RWPE1 (cell line): ENCODE measurements at places on chromosomes 1 and 21.

DNA sequence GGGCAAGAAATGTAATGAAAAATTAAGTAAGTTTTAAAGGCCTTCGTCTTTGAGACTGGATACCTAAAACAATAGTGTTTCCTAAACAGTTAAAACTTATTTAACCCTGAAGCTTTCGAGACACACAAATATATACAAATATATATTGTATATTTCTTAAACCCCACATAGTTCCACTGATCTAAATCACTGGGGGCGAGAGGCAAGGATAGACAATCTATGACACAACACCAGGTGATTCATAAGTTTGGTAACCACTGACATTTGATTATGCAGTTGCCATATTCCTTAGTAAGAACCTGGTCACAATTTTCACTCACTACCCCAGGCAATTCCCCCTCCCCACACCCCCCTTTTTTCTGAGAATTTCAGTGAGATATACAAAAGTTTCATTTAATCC lies 55.3 kb upstream of the BOLA1 start:
- peak; percentile 35 for DNase-seq

DNA sequence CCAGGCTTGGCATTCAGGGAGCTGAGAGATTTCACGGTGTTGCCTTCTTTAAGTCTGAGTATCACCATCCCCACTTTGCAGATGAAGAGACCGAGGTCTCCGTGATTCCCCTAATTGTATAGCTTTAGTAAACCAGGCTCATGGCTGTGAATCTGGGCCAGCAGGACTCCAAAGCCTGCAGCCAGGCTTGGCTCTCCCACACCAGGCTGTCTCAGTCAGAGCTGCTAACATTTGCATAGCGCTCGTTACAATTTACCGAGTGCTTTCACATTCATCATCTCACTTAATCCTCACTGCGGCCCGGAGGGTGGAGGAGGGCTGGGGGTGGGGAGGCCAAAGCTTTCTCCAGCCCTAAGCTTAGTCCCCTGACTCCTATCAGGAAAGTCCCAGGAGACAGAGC lies 11.7 kb downstream of the C1orf94 start:
- DNase-seq, result no peak

GRCh38 chr1:60090655-60091054 lies 17.1 kb upstream of the C1orf87 start:
- no peak for DNase-seq

DNA sequence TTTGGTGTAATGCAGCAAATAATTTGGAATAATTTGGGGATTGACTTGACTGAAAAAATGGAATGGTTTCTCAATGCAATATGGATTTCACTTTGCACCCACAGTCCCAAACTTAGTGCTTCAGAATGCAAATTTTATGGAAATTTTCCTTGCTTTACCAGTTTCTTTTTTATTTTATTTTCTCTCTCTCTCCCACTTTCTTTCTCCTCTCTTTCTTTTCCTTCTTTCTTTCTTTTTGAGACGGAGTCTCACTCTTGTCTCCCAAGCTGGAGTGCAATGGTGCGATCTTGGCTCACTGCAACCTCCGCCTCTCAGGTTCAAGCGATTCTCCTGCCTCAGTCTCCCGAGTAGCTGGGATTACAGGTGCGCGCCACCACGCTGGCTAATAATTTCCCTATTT lies 110.3 kb downstream of the KCNN3 start:
- no peak for DNase-seq

DNA sequence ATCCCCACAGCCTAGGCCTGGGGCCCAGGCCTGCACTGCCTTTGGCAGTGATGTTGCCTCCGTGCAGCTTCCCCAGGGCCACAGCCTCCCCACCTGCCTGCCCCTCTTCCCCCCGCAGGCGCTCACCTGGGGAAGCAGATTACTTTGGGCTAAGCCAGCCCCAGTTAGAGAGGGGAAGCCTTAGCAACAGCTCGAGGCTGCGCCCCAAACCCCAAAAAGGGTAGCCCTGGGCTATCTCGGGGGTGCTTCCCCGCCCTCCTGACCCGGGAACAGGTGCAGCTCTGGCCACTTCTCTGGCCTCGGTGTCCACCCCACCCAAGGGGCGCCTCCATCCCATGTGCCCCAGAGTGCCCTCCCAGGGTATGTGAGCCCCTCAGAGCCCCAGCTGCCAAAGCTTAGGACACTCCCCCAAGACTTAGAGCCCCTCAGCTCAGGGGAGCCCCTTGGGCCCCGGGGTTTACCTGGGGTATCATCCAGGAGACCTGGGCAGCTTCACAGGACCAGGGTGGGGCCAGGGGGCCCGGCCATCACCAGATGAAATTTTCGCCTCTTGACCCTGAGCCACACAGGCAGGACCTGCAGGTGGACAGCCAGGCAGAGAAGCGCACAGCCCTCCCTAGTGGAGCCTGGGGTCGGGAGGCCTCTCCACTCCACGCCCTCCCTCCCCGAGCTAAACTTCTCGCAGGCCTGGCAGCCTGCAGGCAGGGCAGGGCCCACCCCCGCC lies 3.3 kb upstream of the TTC34 start:
- no peak for DNase-seq

- DNase-seq, result peak; percentile 47
Observed at GRCh38 chr1:241985787-241986186, 13.1 kb downstream of the MAP1LC3C start.

GRCh38 chr1:99756598-99756997 lies 9.8 kb downstream of the FRRS1 start:
- DNase-seq, result peak; percentile 55

- DNase-seq, result peak; percentile 56
Observed at GRCh38 chr21:17537299-17537698, 24.5 kb downstream of the CXADR start.

DNA sequence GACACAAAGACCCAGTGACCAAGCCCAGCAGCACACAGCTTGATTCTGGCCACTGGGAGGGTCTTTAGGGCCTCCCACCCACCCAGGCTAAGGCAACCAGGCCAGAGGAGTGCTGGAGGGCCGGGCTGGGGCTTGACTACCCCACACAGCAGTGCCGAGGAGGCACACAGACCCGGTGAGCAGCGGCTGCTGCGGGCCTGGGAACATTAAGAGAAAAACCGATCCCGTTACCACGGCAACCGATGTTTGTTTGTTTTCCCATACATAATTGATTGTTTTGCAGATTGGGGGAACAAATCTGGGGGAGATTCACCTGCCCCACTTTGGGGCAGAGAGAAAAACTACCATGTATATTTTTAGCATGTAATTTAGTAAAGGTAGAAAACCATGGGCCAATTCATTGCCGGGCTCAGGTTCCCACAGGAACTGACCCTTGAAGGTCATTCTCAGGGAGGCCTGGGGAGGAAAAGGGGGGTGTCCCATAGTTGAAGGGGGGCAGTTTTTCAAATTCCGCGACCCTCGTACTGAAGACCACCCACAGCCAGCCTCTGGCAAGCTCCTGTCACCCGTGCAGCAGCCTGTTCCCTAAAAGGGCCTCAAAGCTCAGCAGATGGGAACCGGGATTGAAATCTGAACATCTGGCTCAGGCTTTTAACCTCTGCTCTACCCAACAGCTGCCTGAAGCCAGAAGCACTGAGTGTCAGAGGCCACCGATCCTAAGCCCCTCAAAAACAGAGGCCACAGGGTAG lies 35.3 kb downstream of the CHD5 start:
- DNase-seq, result no peak

GRCh38 chr1:38456531-38456876 lies 403.1 kb downstream of the RRAGC start:
- no peak for DNase-seq

GRCh38 chr1:245956225-245956624 lies 550.9 kb downstream of the SMYD3 start:
- no peak for DNase-seq

DNA sequence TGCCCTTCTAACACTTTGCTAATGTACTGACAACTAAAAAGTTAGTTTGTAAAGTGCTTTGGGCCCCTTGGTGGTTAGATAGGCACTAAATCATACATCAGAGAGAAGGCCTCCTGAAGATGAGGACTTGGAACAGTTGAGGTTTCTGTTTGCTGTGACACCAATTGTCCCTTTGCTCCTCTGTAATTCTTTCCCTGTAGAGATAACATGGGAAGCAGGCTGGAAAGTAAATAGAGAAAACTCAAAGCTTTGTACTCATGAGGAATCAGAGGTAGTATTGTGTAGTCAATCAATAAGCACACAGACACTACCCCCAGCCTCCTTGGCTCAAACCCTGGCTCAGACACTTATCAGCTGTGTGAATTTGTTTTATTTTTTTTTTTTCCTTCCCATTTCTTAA lies 31.6 kb upstream of the BARHL2 start:
- DNase-seq, result no peak

GRCh38 chr1:83112248-83112885 lies 886.6 kb downstream of the TTLL7 start:
- no peak for DNase-seq

- DNase-seq, result peak; percentile 33
Observed at GRCh38 chr1:151790940-151791651, 796 bp upstream of the TDRKH start.

DNA sequence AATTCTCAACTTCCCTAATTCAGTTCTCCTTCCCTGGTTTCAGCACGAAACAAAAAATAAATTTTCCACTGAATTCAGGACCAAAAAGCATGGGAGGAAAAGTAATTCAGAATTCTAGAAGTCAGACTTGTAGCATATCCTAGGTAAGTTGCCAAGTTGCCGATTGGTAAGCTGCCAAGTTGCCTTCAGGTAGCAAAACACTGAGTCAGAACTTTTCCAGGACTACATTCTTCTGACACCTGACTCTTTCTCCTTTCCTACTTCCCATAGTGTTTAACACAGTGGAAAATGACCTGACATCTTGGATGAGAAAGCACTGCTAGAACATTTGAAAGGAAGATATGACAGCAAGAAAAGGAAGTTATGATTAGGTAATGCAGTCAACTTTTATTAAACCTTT lies 322.8 kb downstream of the SPATA17 start:
- DNase-seq, result peak; percentile 34

DNA sequence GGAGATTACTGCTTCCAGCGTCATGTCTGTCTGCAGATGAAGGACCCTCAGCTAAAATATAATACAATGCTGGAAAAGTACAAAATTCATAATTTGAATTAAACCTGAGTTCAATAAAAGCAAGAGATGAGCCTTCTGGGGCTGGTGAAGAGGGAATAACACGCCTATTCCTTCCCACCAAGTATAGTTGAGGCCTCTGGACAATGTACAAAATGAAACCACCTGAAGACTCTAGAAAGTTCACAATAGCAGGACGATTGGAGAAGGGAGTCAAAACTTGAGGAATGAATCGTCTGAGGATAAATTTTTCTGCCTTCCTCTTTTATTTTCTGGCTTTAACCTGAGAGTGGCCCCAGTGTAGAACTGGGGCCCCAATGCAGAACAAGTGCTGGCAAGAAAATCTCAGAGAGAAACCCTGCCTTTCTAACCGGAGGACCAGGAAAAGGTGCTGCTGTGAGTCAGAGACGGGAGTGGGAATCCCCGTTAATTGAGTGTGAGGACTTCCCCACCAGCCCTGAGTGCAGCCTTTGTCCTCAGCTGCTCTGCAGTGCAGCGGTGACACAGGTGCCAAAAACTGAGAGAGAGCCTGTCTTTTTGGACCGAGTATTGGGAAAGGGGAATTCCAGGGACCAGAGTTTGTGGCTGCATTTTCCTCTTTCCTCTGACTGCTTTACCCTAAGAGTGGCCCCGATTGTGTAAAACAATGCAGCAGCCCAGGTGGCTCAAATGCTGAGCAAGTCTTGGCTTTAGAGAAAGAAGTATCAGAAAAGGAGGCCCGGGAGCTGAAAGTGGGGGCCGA lies 264.9 kb downstream of the DYRK1A start:
- peak; percentile 52 for DNase-seq

- no peak for DNase-seq
Observed at GRCh38 chr21:15754640-15755039, 24.9 kb downstream of the USP25 start.

DNA sequence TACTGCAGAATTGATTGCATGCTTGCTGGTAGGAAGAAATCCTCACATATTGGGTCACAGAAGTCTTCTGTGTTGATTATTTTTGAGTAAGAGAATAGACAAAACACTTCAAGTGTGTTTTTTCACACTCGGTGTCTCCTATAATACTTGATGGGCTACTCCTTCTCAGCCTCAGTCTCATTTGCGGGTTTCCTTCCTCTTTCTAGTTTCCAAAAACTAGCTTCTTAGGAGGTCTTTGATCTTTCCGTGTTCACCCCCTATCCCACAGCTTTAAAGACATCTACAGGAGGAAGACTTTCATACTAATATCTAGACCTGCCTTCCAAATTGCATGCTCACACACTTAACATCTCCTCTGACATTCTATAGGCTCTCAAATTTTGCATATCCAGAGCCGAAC lies 40.7 kb upstream of the NTPCR start:
- DNase-seq, result no peak

DNA sequence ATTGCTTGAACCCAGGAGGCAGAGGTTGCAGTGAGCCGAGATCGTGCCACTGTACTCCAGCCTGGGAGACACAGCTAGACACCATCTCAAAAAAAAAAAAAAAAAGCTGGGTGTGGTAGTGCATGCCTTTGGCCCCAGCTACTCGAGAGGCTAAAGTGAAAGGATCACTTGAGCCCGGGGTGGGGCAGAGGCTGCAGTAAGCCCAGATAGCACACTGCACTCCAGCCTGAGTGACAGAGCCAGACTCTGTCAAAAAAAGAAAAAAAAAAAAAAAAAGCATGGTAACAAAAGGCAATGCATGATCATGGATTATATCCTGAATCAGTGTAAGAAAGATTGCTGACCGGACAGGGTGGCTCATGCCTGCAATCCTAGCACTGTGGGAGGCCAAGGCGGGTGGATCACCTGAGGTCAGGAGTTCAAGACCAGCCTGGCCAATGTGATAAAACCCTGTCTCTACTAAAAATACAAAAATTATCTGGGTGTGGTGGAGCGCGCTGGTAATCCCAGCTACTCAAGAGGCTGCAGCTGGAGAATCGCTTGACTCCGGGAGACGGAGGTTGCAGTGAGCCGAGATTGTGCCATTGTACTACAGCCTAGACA lies 76.3 kb downstream of the RUSC1 start:
- DNase-seq, result no peak

DNA sequence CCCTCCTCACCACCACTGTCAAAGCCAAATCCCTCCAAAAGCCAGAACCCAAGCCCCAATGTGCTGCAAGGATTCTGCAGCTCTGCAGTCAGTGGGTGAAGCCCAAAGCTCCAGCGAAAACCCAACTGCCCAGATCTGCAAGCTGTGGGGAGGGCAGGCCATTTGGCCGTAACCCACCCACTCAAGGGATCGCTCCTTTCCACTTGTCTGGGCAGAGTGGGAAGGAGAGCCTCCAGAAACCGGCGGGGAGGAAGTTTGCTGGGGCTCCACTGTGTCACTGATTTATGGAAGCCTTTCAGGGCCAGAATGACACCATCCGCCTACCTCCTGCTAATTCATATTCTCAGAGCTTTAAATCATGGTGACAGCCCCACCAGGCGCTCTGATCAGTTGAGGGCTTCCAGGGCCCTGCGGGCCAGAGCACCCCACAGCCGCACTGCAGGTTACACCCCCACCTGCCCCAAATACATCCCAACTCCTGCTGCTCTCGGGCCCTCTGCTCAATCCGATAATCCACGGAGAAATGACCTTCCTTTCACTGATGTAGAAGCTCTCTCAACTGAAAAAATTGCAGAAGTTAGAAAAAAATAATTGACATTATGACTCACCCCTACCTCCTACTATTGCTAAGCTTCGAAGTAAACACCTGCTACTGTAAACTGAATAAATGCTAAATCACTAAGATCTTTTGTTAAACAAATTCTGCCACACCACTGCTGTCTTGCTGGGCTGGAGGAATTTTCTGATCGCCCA lies 40.6 kb upstream of the RAB4A start:
- DNase-seq, result peak; percentile 44

GRCh38 chr21:44666401-44667320 lies at the start of gene KRTAP12-2:
TSS of gene KRTAP12-2 (minus strand) at chr21:44666927. CDS start at chr21:44666886, 41 bp downstream.
- DNase-seq, result no peak
